ENCODE measurements at places on chromosomes 7 and 10.

- no peak for DNase-seq
These were observed 29.7 kb downstream of the KIAA1217 start for GRCh38 chr10:24238519-24239247.

DNA sequence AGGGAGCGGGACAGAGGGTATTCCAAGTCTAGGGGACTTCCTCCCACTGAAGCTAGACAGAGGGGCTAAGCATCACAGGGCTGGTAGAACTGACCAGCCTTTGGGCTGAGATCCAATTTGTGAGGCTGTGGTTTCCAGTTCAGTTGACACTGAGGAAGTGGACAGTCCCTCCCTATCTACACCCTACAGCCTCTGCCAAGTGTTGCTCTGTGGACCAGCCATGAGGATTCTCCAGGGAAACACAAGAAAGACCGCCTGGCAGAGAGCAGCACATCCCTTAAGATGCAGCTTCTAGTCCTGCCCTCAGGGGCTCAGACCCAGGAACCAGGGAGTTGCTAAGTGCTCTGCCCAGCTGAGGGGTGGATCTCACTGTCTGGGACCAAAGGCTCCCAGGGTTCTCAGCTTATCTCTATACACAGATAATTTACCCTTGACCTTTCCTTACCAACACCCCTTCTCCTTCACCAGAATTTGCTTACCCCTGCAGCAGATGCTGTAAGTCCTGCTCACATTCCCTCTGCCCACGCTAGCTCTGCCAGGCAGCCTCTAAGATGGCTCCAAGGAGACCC is 252.0 kb downstream of the SKIDA1 start:
- DNase-seq, result no peak

DNA sequence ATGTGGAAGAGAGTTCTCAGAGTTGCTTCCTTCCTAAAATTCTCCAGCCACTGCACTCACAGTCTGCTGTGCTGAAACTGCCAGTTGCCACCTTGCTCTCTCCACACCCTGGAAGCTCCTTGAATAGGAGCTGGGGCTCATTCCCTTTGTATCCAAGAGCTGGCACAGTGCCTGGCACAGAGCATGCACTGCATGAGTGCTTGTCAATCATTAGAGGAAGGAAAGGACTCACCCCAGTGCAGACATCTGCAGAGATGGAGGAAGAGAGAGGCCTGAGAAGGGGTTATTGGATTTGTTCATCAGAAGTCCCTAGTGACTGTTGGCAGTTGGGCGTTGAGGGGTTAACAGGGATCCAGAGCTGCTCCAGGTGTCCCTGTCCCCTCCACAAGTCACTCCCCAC is 41.7 kb upstream of the DUSP5 start:
- peak; percentile 45 for DNase-seq

GRCh38 chr7:149006345-149006725 is 22.0 kb downstream of the PDIA4 start:
- no peak for DNase-seq

- DNase-seq, result no peak
These were observed 229.9 kb downstream of the ADARB2 start for GRCh38 chr10:1507436-1507835.

- DNase-seq, result no peak
These were observed 851 bp downstream of the TMEM254 start for GRCh38 chr10:80079312-80079719.

- DNase-seq, result no peak
These were observed 30.1 kb downstream of the MKX start for GRCh38 chr10:27715505-27715904.

GRCh38 chr7:4642468-4643203 is 39.5 kb upstream of the FOXK1 start:
- peak; percentile 58 for DNase-seq

Data from activated CD8-positive, alpha-beta memory T cell treated with anti-CD3 and anti-CD28 coated beads, Interleukin-2, amount 50 U/mL, for 48 hours (primary cell).